NCI-H1436 treated with DMSO at 0.1 percent for 48 hours (cell line): ENCODE measurements at places on chromosomes 11 and 22.

- no peak for DNase-seq
Measured at GRCh38 chr11:66068154-66068821, 1.8 kb upstream of the PACS1 start.

DNA sequence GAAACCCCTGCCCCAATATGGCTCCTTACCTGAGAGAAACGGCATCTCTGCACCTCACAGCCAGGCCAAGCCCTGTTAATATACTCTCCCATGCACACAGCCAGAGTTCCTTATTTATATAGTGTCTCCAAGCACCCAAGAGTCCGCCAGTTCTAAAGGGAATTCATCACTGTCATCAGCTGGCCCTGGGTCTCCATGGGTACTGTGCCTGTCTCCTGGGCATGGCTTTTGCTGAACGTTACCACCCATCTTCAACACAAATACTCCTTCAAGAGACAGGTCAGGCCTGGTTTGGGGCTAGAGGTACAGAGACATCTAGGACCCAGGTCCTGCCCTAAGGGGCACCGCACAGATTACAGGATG, 1.6 kb upstream of the ATG16L2 start:
- DNase-seq: peak; percentile 5

DNA sequence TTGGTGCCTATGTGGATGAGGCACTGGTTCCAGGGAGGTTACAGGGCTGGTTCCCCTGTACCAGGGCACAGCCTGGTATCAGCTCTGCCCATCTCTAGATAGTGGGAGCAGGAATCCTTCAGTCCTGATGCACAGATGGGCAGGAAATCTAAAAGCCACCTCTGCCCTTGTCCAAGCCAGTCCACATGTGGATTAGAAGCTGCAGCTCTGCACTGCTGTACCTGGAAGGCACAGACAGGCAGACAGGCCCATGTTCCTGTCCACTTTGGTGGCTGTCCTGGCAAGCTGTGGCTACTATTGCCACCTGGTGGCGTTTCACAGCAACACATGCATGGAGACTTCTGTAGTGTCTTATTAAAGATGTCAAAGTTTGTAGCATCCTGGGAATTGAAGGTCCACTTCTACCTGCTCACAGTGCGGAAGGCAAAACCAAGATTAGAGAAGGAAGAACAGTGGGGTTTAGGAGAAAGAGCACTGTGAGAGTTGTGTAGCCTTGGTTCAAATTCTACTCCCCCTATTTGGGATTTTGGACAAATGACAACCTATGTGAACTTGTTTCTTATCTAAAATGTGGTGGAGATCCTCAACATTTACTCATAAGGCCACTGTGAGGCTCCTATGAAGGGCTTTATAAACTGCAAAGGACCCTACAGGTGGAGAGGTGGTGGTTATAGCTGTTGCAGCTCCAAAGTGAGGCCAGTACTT, 30.1 kb downstream of the NAV2 start:
- DNase-seq: peak; percentile 14

DNA sequence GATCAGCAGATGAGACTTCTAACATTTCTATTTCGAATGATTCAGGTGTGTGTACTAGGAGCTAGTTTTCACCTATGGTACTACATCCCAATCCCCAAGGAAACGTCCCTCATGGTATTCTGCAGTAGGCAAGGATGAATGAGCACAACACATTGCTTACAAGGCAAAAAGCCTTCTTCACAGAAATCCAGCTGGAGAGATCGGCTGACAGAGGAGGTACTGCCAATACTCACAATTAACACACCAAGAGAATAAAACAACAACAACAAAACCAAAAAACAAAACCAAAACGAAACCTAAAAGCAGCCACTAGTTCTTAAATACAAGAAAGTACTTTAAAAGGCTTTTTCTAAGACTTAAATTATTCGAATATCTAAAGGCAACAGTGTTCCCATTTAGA, 101.4 kb downstream of the PICALM start:
- no peak for DNase-seq

DNA sequence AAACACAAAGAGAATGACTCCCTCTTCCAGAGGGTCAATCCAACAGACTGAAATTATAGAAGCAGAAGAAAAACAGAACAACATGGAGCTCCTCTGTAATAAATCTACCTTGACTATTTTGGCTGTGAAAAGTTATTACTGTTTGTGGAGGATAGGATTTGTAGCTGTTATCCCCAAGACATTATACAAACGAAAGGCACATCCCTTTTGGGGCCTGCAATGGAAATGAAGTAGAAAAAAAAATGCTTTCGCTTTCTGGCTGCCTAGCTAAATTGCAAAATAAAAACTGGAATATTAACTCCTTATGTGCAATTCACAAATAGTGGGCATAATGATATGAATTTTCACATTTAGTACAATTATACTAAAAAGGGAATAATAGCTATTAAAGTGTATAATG, 123.8 kb upstream of the CCDC179 start:
- no peak for DNase-seq

GRCh38 chr11:61954106-61954850, 4.1 kb downstream of the BEST1 start:
- DNase-seq: no peak

- no peak for DNase-seq
Measured at GRCh38 chr11:129703846-129704245, 111.8 kb upstream of the TMEM45B start.

DNA sequence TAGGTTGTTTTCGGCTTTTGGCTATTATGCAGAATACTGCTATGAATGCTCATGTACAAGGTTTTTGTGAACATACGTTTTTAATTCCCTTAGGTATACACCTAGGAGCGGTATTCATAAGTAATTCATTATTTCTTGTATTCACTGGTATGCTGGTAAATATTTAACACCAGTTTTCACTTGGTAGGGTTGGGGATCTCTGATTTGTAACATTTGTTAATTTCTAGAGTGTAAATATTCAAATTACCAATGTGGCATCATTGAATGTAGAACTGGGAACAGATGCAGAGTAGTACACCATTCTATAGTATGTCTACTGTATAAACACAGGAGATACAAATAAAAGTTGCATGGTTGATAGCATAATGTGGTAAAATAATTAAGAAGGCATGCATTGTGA, 16.3 kb downstream of the GVQW3 start:
- no peak for DNase-seq

DNA sequence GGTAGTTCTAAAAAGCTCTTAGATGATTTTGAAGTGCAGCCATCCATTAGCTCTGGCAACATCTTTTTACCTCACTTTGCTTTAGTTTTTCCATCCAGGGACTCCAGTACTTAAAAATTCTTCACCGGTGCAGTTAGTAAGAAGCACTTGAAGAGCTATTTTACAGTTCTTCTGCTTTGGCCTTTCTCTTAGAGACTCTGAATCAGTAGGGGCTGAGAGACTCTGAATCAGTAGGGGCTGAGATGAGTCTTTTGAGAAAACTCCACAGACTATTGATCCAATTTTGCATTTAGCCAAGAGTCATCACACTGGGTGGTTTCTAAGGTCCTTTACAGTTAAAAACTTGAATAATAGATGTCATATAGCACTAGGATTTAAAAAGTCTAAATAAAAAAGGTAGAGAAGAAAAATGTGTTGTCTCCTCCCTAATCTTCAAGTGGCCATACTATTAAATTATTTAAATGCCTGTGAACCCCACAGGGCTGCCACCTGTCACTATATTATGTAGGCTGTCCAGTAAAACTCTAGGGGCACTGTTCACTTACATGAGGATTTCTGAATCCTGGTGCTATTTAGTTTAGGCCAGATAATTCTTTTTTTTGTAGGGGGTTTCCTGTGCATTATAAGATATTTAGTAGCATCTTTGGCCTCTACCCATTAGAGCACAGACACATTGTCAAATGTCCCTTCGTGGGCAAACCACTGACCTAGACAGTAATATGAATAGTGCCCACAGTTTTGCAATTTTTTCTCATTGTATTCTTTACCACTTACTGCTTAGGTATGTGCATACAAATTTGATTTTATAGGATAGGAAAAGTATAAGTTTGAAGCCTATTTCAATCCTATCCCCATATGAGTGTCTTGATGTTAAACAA, 26.3 kb upstream of the HIKESHI start:
- DNase-seq: no peak

DNA sequence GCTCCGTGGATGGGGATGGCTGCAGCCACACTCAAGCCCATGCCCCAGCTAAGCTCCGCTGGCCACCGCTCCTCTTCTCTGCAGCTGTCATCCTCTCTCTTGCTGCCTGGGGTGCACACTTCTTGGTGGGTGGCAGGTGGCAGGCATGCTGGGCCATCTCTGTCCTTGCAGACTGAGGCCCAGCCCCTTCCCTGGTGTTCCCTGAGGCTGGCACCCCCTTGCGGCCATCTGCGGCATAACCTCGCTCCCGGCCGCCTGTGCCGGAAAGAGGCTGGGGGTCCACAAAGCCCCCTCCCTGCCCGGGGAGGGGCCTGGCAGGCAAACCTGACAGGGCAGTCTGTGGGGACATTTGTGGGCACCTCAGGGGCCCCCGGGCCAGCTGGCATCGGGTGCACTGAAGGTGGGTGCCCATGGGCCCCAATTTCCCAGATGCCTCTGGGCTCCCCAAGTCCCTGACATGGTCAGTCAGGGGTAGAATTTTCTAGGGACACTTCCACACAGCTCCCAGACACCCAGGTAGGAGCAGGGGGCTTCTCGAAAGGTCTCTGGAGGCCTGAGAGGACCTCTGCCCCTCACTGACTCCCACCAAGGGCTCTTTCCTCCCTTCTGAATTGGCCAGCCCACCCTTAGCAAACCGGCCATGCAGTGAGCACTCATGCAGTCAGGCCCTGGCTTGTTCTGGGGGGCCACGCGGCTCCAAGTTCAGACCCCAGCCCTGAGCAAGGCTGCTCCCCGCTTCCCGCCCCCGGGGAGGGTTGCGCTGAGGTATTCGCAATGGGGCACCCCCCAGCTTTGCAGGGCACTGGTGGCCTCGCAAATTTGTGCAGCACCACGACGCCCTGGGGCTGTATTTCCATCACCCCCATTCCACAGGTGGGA, 23.5 kb upstream of the TH start:
- DNase-seq: no peak

DNA sequence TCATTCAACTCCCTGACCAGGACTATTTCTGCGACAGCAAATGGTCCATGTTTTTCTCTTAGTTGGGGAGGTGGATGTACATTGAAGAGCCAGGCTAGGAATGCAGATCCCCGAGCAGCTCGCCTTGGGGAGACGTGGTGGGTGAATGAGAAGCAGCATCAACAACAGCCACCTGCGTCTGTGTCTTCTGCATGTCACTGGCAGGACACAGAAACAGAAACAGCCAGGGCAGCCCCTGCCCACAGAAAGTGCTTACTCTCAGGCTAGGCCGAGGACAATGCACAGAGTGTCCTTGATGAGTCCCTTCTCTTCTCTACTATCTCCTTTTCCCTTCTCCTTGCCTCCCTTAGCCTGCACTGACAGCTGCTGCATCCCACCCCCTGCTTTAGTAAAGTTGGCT, 541.9 kb upstream of the CADM1 start:
- no peak for DNase-seq

DNA sequence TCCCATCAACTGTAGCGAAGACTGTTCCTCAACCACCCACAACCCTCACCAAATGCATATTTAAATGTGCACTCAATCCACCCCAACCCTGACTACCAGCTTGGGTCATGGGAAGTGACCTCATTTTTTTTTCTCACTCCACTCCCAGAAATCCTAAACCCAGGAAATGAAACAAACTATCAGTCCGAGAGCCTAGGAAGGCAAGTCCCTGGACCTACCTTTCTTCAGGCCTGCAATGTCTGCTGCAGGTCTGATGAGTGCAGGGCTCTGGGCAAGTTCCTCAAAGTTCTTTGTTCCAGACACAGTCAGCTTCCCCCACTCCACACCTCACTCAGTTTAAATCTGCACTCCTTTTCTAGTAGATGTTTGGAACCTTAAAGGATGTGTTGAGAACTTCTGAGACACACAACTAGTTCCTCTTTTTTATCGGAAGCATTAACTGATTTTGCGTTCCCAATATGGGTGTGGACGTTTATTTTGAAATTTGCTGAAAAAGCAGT, at the start of gene MS4A4E:
TSS of gene MS4A4E (minus strand) at position 398 of the 500 bp plus-strand sequence. CDS start 13,082 bp downstream, outside the sequence.
- no peak for DNase-seq

DNA sequence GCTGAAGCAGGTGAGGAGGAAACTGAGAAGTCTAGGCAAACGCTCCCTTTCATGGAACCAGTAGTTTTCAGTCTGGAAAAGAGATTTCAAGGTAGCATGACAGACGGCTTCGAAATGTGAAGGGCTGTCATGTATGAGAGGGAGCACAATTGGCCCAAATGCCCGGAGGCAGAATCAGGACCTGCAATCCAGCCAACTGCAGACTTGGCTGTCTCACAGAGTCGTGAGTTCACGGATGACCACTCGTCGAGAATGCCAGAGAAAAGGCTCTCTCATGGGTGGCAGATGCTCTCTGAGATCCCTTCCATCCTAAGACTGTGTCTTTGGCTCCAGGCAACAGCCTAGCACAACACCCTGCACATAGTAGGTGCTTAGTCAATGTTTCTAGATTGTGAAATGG, 134.8 kb downstream of the DSCAML1 start:
- no peak for DNase-seq

DNA sequence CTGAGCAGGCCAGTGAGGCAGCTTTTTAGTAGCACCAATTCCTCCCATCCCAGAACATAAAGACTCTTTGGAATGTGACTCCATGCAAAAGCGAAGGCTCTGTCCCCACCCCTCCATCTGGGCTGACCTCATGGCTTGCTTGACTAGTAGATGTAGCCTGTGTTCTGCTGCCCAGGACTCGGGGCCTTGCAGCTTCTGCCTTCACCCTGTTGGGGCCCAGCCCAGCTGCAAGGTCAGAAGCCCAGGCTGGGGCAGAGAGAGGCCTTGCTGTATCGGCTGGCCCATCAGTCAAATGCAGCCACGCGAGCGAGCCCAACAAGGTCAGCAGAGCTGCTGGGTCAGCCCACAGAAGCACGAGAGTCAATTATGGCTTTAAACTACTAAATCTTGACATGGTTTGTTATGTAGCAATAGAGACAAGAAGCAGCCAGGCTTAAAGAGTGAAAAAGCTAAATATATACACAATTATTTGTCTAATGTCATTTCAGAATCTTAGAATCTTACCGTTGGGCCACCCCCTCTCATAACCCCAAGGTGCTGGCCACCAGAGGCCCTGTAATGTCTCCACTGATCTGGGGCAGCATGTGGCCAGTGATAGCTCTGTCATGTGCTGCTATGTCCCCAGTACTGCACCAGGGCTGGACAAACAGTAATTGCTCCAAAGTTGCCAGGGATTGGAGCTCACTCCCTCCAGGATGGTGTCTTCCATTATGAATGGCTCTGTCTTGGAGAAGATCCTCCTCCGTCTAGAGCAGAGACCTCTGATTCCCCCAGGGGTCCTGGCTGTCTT, 10.4 kb upstream of the WNT11 start:
- no peak for DNase-seq
